ENCODE measurements at places on chromosomes 2 and 18. TPM values are rescaled to one million over a fixed set of nuclear protein-coding genes. Genes with fewer than 3 reads are reported as not detected.

SERPINB12 gene
- not detected for polyA plus RNA-seq

WDR7 gene
- 7.3 TPM for polyA plus RNA-seq

MREG gene
- 3.6 TPM for polyA plus RNA-seq

IL1R2 gene
- polyA plus RNA-seq = 11.2 TPM

MC4R gene
- polyA plus RNA-seq = not detected

SPP2 gene
- not detected for polyA plus RNA-seq

LAMA3 gene
- 4.4 TPM for polyA plus RNA-seq

HTR2B gene
- 2.0 TPM for polyA plus RNA-seq

UGT1A6 gene
- polyA plus RNA-seq = 110 TPM

C2orf92 gene
- polyA plus RNA-seq = 3.3 TPM

COL4A4 gene
- 7.2 TPM for polyA plus RNA-seq

CXCR1 gene
- not detected for polyA plus RNA-seq

IL18R1 gene
- 3.6 TPM for polyA plus RNA-seq

EXOC6B gene
- 5.9 TPM for polyA plus RNA-seq

KLHL29 gene
- 1.5 TPM for polyA plus RNA-seq

IRS1 gene
- polyA plus RNA-seq = 4.5 TPM

GULP1 gene
- polyA plus RNA-seq = 12.2 TPM

NPHP1 gene
- polyA plus RNA-seq = 18.3 TPM

SLC38A11 gene
- polyA plus RNA-seq = 6.5 TPM
